Naive thymus-derived CD4-positive, alpha-beta T cell (primary cell): ENCODE measurements at places on chromosomes 4 and X. TPM values are rescaled to one million over a fixed set of nuclear protein-coding genes. Genes with fewer than 3 reads are reported as not detected.

GRCh38 chrX:5876984-5877596, 351.6 kb downstream of the NLGN4X start:
- no peak for DNase-seq

DNA sequence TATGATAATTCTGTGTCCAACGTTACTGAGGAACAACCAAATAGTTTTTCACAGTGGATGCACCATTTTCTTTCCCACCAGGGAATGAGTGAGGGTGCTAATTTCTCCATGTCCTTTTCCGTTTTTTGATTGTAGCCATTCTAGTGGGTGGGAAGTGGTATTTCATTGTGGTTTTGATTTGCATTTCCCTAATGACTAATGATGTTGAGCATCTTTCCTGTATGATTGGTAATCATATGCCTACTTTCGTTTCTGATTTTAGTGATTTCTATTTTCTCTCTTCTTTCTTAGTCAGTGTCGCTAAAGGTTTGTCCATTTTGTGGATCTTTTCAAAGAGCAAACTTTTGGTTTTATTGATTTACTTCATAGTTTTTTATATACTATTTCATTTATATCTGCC, 32.1 kb upstream of the TEX13D start:
- DNase-seq: no peak

DNA sequence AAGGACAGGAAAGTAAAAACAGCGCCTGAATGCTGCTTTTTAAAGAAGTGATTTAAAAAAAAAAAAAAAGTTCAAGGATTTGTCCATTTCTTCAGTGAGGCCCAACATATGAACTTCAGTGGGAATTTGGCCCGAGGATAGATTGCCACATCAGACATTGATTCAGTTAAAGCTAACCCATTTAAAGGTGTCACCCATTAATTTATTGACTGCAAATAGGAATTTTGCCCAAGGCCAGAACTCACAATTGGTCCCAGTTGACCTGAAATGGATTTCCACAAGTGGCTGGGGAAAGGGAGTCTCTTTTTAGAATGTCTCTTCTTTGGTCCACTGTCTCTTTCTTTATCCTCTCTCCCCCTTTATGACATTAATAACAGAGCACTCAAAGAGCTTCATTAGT, 86.5 kb upstream of the RPL34 start:
- no peak for DNase-seq

DNA sequence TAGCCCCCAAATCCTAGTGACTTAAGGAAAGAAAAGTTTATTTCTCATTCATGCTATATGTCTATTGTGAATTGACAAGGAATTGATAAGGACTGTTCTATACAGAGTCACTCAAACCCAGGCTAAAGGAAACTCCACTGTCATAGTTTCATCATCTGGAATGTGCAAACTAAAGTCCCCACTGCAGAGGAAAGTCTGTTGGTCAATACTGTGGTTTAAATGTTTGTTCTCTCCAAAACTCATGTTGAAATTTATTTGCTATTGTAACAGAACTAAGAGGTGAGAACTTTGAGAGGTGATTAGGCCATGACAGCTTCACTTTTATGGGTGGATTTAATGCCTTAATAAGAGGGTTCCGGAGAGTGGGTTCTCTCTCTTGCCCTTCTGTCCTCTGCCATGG, 149.6 kb downstream of the COX18 start:
- no peak for DNase-seq

- DNase-seq: no peak
These were observed 154.3 kb downstream of the COMMD8 start for GRCh38 chr4:47309165-47309564.

GRCh38 chrX:50100188-50100587, 100.6 kb downstream of the AKAP4 start:
- DNase-seq: no peak

DNA sequence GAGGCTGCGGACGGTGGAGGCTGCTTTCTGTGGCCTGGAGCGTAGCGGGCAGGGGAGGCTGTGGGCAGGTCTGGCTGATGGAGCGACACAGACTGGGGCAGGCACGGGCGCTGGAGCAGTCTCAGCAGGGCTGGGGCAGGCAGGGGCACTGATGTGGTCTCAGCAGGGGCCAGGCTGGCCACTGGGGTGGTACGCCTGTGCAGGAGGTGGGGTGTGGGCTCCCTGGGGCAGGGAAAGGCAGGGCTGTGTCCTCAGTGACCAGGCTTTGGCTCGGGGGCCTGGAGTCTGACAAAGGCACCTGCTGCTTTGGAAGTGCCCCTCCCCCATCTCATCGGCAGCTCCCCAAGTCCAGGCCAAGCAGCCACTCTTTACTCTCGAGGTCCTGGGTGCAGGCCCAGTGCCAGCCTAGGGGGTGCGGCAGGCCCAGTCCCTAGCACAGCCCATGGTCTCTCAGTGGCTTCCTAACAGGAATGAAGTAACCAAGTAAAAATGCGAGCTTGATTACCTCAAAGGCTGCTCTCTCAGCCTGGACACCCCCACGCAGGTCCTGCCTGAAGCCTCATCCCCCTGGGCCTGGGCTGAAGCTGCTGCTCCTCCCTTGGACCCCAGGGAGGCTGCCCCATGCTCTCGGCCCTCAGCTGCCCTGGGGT, 55.5 kb downstream of the ADRA2C start:
- DNase-seq: no peak

GRCh38 chr4:69718396-69719271, 41.8 kb downstream of the SULT1B1 start:
- DNase-seq: no peak

DNA sequence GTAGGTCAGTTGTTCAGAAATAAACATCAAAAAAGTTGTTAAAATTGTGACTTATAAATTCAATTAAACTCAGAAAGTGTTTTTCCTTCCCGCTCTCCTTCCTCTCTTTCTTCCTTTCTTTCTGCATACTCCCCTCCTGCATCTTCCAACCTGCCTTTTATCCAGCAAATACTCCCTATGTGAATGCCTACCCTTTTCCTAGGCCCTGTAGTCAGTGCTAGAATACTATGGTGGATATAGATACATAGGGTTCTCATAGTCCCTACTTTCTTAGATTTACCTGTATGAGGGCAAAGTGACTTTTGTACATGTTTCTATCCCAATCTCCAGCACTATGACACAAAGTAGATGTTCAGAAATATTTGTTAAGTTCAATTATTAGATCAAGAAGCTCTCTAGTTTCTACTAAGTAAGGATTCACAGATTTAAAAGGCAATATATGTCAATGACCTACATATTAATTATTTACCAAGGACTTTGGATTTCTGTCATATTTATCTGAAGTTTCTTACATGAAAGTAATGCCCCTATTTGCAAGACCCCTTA, 732 bp downstream of the SULT1E1 start:
- DNase-seq: no peak

Gene INTS12
- 17.6 TPM for total RNA-seq

Gene FSTL5
- total RNA-seq: not detected in 2 replicates

DNA sequence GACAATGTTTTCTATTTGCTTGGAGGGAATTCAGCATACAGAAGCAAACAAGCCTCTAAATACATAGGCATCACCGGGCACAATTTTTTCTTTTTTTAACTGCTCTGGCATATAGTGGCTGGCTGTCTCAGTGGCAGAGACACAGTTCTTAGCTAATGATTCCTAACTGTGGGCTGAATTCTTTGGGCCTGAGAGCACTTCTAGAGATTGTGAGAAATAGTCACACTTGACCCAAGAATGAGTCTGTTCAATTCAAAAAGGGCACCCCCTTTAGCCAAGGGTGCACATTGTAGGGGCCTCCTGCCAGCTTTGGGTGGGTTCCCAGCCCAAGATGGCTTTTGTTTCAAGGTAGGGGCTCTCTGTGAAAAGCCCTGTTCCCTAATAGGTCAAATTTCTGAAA, 345.7 kb downstream of the ARHGAP10 start:
- no peak for DNase-seq

GRCh38 chr4:88646528-88647280, 50.9 kb downstream of the NAP1L5 start:
- DNase-seq: no peak

Gene CCSER1
- 0.30 TPM for total RNA-seq

Gene SERPINA7
- not detected for total RNA-seq

Gene SLC2A9
- 3.9 TPM for total RNA-seq

GRCh38 chr4:123018396-123018775, 96.0 kb upstream of the NUDT6 start:
- DNase-seq: no peak

GRCh38 chr4:150782311-150782710, 200.4 kb downstream of the MAB21L2 start:
- DNase-seq: no peak

Gene TMPRSS11E
- total RNA-seq: not detected

Gene C4orf36
- total RNA-seq: not detected

Gene SRPX2
- total RNA-seq: not detected

DNA sequence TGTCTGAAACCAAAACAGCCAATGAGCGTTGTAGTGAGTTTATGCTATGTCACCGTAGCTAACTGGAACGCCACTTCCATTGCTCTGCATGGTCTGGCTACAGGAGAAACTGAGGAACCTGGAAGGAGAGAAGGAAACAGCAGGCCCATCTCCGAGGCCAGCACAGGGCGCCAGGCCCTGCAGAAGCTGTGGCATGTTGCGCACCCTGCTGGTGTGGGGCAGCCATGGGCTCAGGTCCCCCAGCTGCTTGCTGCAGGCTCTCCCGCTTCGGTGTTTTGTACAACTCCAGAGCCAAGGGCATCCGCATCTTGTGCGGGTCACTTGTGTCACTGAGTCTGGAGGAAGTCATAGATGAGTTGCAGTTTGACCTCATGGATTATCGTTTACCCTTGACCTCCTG, 89.2 kb downstream of the AFAP1 start:
- DNase-seq: no peak

- no peak for DNase-seq
These were observed at the start of gene RUFY3 for GRCh38 chr4:70721747-70722146. Gene RUFY3, plus strand, starts transcription at chr4:70721964. Its CDS starts 610 bp downstream, at chr4:70722574.

GRCh38 chrX:39813631-39814277, 284.0 kb downstream of the BCOR start:
- no peak for DNase-seq

GRCh38 chr4:8675383-8675782, 82.8 kb downstream of the CPZ start:
- DNase-seq: no peak

Gene PLP1
- not detected for total RNA-seq

Gene IL2RG
- total RNA-seq: 330 TPM

- no peak for DNase-seq
These were observed 88.1 kb upstream of the MAB21L2 start for GRCh38 chr4:150493851-150494250.

DNA sequence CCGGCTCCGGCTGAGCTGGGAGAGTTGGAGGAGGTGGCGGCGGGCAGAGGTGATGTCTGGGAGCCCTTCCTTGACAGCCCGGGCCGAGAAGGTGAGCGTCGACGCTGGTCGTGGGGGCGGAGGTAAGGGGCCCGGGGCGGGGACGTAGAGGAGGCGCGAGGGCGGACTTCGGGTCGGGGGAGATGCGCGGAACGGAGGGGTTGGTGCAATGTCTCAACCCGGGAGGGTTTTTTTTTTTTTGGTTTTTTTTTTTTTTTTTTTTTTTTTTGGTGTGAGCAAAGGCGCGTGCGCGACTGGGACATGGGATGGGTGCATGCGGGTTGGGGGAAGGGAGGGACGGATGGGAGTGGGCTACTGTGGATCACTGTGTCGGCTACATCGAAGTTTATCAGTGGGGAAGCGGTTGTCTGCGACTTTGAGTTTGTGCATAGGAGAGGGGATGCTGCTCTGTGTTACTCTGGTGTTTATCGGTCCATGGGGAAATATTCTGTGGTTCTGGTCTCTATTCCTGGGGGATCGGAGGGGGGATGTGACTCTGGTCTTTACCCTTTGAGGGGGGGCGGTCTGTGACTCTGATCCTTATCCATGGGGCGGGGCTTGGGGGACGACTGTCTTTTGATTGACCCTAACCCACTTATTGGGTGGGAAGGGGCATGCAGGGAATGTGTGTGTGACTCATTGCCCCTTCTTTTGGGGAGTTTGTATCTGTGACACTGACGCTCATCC, 537 bp downstream of the RBM10 start:
- no peak for DNase-seq

DNA sequence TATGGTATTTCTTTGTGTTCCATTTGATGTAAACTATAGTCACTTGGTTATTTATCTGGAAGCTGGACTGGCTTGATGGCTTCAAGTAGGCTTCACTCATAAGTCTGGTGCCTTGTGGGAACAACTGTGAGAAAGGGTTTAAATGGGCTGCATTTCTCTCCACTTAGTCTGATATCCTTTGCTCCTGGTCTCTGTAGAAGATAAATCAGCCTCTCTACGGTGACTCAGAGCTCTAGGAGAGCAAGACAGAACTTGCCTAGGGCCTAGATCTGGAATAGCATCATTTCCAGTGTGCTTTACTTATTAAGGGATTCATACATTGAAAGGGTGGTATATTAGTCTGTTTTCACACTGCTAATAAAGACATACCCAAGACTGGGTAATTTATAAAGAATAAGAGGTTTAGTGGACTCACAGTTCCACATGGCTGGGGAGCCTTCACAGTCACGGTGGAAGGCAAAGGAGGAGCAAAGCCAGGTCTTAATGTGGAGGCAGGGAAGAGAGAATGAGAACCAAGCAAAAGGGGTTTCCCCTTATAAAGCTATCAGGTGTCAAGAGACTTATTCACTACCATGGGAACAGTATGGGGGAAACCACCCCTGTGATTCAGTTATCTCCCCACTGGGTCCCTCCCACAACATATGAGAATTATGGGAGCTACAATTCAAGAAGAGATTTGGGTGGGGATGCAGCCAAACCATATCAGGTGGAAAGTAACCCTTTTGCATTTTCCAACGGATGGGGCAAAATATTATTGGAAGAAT, 1746.4 kb upstream of the PCDH7 start:
- DNase-seq: no peak

DNA sequence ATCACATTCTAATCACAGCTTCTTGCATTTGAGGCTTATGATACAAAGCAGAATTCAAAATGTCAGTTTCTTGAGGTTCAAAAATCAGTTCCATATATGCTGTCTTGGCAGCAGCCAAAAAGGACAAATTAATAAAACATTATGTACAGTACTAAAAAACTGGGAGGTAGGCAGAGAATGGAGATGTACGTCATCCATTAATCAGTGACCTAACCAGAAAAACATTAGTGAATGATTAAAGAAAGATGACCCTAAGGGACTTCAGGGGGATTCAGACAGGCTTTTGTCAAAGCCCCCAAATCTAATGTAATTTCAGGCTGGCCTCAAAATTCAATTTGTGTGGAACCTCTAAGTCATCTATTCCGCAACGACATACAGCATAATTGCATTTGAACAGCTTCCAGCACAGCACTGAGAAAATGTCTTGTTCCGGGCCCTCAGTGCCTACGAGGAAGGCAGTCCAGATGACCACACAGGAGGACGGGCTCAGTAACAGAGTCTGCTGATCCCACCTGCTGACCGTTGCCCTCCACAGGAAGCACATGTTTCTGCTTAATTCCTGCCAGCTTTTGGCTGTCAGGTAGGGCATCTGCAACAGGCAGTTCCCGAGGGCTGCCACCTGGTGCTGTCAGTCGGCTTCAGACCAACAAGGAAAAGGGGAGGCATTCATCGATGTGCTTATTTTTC, 83.8 kb upstream of the HHIP start:
- no peak for DNase-seq

DNA sequence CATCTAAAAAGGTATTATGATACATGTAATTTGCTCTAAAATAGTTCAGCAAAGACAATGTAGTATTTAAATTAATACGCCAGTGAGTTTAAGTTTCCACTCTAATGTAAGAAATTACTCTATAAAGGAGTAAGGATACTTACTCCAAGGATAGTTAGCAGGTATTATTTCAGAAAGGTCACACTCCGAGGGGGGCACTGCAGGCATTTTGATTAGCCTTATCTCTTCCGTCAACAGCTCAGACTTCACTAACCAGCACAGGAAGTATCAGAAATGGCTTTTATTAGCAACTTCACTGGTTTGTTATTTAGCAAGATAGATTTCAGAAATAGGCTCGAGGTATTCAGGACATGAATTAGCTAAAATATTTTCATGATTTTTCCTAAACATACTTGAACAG, 127.0 kb downstream of the COX18 start:
- DNase-seq: no peak
